IPS-NIHi11 (cell line): ENCODE measurements at places on chromosomes 11 and 22.

DNA sequence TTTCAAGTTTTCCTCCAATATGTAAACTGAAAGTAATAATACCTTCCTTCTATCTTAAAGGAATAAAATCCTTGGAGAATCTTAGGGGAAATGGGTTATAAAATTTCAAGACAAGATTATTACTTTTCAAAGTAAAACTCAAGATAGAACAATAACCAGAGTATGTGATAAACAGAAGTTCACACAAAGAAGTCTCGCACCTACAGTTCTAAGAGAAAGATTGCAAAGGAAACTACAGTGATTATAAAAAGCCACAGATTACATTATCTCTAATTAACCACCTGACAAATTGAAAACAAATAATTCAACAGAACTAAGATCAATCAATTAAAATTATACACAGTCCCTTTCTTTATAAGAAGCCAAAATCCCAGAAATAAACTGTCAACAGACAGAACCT is 34.0 kb downstream of the AMBRA1 start:
- DNase-seq, result no peak

DNA sequence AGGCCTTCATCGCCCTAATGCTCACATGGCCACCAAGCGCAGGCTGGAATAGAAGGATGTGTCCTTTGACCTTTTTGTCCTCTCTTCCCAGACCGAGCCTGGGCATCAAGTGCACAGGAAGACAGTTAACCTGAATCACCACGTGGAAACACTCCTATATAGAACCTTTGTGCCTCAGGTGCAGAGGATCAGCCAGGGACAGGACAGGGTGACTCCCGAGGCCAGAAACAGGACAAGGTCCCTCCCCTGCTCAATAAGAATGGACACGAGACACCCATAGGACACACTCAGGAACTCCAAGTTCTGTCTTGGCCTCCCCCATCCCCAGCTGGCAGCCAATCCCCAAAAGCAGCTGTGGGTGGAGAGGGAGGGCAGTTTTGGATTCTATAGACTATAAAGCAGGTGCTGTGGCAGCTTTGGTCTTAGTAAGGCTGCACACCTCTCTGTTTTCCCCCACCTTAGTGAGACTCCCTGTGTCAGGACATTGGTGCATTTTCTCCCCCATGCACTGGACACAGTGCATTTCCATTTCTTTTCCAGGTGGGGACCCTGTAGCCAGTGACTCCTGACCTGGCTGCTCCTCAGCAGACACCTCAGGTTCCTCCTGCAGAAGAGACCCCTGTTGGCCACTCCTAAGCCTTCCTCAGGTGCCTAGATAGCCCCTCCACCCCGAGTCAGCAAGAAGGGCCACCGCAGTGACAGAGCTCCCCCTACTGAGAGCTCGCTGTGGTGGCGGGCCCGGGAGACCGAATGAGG is 43.6 kb upstream of the POU2AF1 start:
- DNase-seq, result peak; percentile 76

GRCh38 chr22:44520465-44521094 is 22.5 kb upstream of the RTL6 start:
- no peak for DNase-seq

DNA sequence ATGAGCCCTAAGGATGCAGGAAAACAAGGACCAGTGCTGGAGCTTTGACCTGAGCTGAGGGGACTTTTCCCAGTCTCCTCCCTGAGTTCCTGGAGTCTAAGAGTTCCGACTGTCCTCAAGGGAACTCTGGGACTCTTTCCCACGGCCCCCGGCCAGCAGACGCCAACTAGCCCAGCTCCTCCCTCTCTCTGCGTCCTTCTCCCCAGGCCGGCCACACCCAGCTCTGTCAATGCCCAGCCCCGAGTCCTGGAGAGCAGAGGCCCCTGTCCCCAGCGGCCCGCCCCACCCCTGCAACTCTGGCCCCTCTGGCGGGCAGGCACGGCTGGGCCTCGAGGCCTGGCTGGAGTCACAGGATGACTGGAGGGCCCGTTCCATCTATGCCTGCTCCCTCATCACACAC is 29.8 kb downstream of the NECTIN1 start:
- DNase-seq, result no peak

- no peak for DNase-seq
Measured at GRCh38 chr22:39940757-39941305, 19.4 kb upstream of the TMA7B start.
